ENCODE measurements at places on chromosomes 1 and 21.
A peak's percentile ranks its signal among the peaks of the same experiment; 100 is the strongest.

DNA sequence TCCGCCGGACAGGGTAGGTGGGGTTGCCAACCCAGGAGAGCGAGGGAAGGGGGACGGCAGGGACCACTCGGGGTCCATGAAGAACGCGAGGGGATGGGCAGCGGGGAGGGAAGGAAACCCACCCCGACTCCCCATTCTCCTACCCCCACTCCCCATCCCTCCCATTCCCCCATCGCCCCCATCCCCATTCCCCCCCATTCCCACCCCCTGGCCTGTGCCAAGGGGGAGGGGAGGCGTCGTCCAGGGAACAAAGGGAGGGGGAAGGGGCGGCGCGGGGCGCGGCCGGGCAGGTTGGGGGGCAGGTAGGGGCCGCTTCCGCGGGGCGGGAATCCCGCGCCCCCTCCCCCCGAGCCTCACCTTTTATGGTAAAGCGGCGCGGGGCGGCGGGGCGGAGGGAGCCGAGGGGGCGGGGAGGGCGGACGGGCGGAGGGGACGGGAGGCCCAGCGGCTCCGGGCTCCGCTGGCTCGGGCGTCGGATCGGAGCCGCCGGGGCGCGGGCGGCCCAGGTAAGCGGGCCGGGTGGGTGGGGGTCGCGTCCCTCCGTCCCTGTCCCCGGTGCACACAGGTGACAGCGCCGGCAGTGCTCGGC, at the start of gene FBLIM1:
TSS of gene FBLIM1 (plus strand) at position 453 of the 589 bp plus-strand sequence. CDS start 6,189 bp downstream, outside the sequence.
- DNase-seq: peak; percentile 74

DNA sequence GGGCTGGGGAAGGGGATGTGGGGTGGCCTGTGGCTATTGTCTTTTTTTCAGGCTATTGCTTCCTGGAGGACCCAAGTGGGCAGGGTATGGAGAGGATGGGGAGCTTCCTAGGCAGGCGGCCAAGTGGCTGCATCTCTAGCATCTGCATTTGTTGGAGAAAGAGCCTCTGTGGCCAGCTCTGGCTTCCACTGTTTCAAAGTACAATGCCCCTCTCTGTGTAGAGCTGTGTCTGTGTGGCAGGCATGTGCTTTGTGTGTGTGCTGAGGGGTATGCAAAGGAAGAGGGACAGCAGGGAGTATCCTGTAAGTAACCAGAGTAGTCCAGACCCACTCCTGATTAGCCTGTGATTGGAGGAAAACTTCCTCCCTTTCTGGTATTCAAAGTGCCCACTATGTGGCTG, 40.6 kb downstream of the KCNA2 start:
- no peak for DNase-seq

DNA sequence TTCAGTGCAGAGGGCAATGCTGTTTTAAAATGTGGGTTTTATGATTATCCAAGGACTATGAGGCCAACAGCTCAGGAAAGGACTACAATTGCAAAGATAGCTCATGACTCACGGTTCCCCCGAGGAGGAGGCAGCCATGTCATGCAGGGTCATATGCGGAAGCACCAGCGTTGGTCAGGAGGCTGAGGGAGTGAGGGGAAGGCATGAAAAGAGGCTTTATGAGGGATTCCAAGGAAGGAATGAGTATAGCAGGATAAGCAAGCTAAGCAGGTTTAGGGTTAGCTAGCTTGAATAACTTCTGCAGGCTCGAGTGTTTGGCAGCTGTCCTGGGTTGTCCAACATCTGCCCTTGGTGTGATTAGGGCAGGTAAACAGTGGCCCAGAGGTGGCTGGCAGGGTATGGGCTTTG, 495.1 kb downstream of the SETD4 start:
- no peak for DNase-seq

- no peak for DNase-seq
Measured at GRCh38 chr1:213783893-213784292, 203.9 kb upstream of the PROX1 start.

DNA sequence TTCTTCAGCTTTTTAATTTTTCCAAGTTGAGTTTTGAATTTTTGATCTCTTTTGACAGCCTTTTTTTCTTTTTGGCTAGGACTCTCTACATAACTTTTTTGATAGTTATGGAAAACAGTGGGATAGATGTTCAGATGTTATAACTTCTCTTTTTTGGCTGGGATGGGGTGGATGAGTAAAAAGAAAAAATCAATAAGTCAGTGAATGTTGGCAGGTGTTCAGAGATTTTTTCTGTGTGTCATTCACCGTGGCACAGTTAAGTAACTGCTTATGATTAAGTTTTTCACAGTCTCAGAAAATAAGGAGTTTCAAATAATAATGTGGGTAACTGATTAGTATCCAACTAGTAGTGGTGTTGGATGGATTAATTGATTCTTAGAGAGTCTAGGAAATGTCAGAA, 24.0 kb downstream of the HS2ST1 start:
- DNase-seq: no peak

DNA sequence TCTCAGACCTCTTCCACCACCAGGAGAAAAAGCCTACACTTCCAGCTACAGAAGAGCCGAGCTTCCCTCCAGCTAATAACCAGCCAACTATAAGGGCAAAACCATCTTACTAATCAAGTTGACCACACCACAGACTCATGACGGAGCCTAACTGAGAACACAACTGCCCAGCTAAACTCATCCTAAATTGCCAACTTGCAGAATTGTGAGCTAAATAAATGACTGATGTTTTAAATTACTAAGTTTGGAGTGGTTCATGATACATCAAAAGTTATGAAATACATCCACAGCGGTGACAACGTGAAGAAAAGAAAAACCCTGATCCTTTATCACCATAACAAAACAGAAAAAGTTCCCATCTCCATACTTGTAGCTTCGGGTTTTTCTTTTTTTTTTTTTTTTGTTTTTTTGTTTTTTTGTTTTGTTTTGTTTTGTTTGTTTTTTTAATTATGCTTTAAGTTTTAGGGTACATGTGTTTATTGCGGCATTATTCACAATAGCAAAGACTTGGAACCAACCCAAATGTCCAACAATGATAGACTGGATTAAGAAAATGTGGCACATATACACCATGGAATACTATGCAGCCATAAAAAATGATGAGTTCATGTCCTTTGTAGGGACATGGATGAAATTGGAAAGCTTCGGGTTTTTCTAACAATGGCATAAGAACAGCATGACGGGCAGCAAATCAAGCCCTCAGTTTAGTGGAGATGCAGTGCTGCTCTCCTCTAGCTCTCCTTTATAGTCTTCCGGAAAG, 122.6 kb downstream of the PIGK start:
- DNase-seq: no peak

DNA sequence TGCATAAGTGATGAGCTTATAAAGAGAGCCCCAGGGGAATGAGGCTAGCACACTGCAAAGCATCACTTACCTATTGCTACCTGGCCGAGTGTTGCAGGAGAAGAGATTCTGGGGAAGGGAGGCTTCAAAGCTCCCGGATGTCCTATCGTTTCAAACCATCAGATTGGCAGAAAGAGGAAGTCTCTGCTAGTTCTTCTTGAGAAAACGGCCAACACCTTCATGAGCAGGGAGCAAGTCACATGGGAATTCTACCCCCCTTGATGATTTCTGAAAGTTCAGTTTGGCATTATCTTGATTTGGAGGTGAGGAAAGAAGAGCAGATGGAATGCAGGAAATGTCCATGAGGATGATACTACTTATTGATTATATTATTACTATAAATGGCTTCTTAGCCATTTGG, 16.2 kb downstream of the SYF2 start:
- no peak for DNase-seq

DNA sequence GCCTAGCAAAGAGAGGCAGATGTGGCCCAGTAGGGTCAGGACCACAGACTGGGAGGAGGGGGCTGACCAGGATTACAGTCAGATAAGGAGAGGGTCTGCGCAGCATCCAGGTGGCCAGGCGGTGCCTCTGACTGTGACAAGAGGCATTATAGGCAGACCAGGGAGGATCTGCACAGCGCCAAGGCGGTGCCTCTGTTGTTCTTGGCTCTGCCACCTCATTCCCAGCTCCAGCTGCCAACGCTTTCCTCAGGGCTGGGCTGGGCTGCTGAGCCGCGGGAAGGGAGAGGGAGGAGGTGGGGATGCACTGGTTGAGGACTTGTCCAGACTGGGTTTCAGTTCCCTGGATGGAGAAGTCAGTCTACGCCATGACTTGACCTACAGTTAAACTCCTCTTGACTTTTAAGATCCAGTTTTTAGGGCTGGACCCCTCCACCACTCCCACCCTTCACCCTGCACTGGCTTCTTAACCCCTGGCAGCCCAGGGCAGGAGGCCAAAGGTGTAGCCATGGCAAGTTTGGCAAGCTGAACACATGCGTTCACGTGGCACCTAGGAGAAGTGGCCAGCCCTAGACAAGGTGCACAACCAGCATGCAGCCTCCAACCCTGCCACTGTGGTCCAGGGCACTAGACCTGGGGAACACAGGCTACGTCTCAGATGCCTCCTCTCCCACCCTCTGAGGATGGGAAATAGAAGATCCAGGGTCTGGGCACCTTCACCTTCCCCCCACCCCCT, 4.5 kb upstream of the CRABP2 start:
- DNase-seq: peak; percentile 67

DNA sequence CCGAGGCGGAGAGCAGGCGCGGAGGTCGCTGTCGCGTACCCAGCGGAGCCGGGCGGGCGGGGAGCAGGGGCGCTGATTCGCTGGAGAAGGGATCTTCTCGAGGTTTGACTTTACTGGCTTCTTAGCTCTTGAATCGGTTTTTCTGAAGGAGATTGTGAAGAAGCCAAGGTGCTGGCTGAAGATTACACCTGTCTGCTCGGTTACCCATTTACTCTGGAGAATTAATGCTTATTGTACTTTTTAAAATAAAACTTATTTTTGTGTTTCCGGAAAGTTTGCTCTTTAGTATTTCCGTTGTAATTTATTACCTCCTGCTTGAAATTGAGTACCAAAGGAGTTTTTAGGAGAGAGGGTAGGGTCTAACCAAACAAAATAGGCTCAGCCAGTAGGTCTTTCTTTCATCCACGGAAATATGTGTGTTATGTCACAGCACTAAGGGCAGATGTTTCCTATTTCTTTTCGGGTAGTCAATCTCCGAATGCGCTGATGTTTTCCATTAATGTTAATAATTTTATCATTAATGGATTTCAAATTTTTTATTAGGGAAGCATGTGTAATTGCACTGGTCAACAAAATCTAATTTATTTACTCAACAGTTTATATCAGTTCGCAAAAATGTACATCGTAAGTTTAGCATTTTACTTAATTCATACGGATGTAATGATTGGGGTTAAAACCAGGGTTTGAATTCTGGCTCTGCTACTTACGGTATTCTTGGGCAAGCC, 510 bp upstream of the GNG5 start:
- no peak for DNase-seq

- no peak for DNase-seq
Measured at GRCh38 chr1:208271236-208271635, 27.1 kb upstream of the PLXNA2 start.

DNA sequence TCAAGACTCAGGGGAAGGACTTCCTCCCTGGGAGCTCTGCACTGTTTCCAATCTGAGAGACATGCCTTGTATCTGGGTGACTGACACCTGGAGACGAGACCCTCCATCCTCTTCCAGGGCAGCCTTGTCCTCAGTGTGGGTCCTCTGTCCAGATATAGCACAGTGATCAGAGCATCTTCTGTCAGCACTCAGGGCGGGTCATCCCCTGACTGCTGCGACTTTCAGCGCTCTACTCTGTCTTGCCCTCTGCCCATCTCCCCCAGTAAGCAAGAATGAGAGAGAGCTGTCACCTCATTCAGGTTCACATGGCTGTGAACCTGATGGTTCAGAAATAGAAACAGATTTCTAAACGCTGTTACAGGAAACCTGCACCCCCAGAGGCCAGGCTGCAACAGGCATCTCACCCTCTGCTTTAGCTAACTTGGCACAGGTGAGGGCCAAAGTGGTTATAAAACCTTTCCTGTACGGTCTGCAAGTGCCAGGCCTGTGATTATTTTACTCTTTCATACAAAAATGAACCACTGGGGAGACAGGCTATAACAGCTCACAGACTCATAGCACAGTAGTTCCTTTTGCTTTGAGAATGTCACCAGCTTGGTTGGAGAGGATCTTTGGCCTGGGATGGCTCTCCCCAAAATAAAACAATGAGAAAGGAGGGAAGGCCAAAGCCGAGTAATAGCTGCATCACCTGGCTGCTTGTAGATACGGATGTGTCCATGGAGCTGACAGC, 11.4 kb upstream of the TENT5C start:
- DNase-seq: no peak

- DNase-seq: no peak
Measured at GRCh38 chr1:165695031-165695430, 3.3 kb downstream of the ALDH9A1 start.

DNA sequence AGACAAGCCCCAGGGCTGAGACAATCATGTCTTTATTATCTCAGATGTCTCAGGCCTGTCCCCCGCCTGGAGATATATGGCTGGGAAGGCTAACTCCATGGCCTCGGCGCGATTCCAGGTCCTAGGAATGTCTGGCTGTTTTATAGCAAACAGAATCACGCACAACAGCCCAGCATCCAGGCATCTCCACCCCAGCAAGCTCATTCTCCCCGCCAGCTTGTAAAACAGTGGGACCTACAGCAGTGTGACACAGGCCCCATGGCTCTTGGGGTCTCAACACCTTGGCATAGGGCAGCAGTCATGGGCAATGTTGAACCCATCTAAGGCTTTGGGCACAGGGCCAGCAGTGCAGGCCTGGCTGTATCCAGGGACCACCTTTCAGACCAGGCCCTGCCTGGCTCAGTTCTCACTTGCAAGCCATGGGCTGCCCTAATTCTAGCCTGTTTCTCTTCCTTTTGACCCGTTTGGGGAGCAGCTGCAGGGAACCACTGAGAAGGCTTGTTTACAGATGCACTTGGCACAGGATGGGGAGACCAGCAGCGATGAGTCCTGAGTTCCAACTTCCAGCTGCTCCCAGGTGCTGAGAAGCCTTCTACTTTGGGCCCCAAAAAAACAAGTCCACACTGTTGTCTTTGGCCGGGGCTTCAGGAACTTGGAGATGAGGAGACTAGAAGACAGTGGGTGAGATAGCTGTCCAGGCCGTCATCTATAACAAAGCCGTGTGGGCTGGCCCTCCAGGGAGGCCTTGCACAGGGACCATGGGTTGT, 34.4 kb downstream of the WNT4 start:
- no peak for DNase-seq

- no peak for DNase-seq
Measured at GRCh38 chr1:78663923-78664322, 14.3 kb downstream of the IFI44 start.

DNA sequence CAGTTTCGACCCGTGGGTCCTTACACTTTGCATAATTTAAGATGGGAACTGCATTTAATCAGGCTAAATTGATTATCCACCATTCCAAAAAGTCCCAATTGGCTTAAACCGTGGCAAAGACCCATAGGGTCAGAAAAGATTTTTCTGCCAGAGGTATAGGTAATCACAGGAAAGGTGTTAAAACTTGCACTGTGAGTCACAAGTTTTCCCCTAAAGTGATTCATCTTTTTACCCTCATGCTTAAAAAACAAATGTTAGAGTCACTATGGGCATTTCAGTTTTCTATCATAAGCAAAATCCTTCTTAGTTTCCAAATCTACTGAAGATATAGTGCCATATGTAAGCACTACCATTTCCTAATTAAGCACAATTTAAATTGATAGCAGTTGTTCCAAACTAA, 1079.8 kb downstream of the ADGRL2 start:
- DNase-seq: no peak

DNA sequence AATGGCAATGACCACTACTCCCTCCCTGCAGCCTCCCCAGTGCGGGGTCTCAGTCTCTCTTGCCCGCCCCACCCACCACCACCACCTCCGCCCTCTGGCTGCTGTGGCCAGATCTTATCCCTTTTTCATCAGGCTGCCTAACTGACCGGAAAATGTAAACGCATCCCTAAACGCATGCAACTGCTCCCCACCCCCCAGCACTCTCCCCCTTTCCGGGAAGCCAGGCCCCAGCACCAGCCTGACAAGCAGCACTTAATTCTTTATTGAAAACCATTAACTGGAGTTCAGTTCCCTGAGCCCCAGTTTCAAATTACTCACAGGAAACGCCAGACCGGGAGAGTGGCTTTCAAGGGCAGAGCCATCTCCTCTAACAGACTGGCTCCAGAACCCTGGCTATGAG, 147.7 kb downstream of the DMRTA2 start:
- DNase-seq: peak; percentile 90
